ENCODE measurements at places on chromosomes 7 and 10. TPM values are rescaled to one million over a fixed set of nuclear protein-coding genes. Genes with fewer than 3 reads are reported as not detected.

DNA sequence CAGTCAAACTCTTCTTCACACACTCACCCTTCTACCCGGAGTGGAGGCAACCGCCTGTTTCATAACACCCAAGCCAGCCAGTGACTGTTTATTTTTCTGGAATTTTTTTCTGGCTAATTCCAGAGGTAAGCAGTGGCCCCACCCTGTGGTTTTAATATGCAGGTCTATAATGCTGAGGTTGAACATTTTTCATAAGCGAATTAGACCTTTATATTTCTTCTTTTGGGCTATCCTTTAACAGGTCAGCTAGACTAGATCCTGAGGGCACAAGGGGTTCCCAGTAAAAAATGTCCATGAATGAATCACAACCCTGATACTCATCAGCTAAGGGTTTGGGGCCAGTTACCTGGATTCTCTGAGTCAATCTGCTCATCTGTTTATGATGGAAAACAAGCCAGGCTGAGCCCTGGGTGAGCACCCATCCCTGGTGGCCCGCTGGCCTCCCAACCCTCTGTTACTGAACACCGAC is 76.2 kb downstream of the GRB10 start:
- DNase-seq: no peak

TMEM196 gene
- not detected for polyA plus RNA-seq

DNA sequence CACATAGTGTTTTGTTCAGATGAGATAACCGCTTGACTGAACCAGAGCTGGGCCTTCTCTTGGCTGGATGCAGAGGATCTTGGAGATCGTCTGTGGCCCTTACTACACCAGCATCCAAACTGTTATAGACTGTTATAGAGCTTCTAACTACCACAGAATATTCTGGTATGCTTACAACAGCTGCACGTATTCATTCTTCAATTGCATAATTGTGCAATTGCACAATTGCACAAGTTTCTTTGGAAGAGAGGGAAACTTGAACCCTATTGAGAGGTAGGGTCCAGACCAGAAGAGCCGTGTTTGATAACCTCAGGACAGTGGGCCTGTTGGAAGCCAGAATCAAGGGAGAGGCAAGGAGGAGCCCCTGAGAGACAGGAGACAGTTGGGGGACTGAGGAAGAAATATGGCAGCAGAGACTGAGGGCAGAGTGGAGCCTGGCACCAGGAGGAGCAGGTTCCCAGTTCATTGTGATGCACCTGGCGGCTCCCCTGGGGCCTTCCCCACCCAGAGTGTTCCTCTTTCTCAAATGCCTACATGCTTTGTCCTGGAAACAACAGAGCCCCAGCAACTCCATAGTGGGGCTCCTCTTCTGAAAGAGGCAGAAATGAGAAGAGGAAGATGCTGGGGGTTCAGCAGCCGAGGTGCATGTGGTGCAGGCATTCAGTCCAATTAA is 64.1 kb downstream of the PTPRZ1 start:
- DNase-seq: no peak

GRCh38 chr10:5259952-5260578 is 63.4 kb downstream of the AKR1C4 start:
- DNase-seq: no peak

ACBD7 gene
- polyA plus RNA-seq: 5.5 TPM

POT1 gene
- polyA plus RNA-seq: 51.2 TPM

GRCh38 chr10:75034131-75034512 is 77.3 kb upstream of the SAMD8 start:
- DNase-seq: no peak

ADRB1 gene
- polyA plus RNA-seq: 0.06 TPM

- no peak for DNase-seq
Observed at GRCh38 chr10:113732160-113732881, 19.2 kb upstream of the PLEKHS1 start.

DNA sequence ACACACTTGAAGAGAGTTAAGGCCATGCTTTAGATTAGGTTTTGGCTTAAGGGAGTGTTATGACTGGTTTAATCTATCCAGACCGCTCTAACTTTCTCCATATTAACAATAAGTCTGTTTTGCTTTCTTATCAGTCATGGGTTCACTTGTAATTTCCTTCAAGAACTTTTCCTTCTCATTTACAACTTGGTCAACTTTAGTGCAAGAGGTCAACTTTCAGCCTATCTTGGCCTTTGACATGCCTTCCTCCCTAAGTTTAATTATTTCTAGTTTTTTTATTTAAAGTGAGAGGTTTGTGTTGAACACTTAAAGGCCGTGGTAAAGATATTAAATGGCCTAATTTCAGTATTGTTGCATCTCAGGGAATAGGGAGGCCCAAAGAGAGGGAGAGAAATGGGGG is 75.6 kb downstream of the MKLN1 start:
- DNase-seq: no peak

PYROXD2 gene
- 14.9 TPM for polyA plus RNA-seq

DNA sequence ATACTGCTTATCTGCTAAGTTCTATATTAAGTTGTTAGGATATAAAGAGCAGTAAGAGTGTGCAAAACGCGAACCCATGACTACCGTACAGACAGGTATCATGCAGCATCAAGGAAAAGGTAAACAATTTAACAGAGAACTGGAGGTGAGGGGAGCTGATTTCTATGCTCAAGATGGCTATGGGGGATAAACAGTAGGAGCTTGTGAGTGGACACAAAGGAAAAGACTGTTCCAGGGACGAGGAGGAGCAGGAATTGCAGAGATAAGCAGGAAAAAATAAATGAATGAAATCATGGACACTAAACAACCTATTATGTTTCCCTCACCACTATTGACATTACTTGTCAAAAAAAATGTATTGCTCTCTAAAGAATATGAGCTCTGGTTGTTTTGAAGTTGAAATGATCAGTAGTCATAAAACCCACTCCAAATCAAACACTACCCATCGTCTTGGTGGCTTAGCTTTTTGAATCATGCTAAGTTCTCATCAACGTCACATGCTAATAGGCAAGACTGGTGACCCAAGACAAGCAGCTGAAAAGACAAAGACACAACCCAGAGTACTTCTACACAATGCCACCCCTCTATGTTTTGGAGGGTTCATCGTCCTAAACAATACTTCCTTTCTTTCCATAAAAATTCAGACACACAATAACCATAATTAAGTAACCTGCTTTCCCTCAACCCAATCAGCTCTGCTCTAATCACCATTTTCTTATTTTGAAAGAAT is 102.7 kb downstream of the NRP1 start:
- no peak for DNase-seq

FAM204A gene
- 87.0 TPM for polyA plus RNA-seq

GRCh38 chr10:43953672-43954071 is 305.0 kb upstream of the ZNF32 start:
- no peak for DNase-seq

GRCh38 chr10:63527401-63527800 is 6.2 kb downstream of the REEP3 start:
- DNase-seq: no peak

DNA sequence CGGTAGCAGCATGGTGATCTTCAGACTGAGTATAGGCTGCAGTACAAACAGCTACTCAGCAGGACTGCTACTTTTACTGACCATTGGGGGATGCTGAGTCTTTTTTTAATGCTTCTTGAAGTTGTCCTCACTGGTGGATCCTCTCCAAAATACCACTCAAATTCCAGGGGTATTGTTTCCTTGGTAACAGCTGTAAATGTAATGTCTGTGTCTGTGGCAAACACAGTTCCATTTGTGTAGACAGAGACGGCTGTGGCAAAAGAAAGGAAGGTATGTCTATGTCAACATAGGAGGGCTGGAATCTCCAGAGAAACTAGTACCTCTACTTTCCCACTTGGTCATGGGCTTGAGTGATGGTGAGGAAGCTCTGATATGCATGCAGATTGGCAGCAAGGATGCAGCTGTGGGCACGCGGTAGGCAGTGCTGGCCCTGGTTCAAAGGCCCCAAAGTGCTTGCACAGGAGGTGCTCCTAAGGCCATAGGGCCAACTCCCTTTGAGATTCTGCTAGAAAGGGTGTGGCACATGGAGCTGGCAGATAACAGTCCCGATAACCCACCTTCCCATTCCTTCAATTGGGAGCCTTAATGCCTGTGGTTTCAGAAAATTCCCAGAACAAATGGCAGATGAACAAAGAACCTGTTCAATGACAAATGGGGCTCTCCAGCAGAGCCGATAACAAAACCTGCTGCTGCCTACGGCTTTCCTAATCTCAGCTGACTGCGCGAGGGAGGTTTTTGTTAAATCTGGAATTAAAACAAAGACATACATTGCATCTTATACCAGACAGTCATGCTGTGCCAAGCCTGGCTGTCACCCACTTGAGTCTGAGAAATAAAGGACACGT is 43.0 kb downstream of the PKD1L1 start:
- DNase-seq: no peak

DNA sequence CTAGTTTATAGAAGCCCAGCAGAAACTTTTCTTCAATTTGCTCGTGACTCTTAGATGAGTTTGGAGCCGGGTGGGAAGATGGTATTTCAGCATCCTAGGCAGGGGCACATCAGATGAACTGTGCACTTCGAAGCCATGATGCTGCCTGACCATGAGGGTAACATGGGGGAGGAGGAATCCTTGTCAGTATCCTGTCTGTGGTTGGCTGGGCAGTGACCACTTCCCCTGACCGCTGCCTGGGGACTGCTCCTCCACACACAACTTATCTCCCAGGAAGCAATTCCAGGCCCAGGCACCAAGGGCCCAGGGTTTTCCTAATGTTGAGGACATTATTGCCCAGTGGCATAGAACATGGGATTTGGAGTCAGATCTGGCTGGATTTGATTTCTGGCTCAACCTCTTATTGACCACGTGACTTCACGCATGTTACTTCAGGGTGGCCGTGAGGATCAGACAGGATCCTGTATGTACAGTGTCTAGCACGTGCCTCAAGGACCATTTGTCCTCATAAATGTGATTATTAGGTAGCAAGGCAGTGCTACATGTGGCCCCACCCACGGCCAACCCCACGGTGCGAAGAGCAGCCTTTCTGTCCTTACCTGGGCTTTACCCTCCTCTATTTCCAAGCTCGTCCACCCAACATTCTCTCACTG is 65.2 kb downstream of the PTPRE start:
- DNase-seq: no peak

NAT16 gene
- not detected for polyA plus RNA-seq

ACSM6 gene
- 0.27 TPM for polyA plus RNA-seq

- DNase-seq: no peak
Observed at GRCh38 chr7:118350260-118350659, 125.8 kb downstream of the ANKRD7 start.

- DNase-seq: no peak
Observed at GRCh38 chr7:95493247-95493646, 7.5 kb downstream of the ASB4 start.

DNA sequence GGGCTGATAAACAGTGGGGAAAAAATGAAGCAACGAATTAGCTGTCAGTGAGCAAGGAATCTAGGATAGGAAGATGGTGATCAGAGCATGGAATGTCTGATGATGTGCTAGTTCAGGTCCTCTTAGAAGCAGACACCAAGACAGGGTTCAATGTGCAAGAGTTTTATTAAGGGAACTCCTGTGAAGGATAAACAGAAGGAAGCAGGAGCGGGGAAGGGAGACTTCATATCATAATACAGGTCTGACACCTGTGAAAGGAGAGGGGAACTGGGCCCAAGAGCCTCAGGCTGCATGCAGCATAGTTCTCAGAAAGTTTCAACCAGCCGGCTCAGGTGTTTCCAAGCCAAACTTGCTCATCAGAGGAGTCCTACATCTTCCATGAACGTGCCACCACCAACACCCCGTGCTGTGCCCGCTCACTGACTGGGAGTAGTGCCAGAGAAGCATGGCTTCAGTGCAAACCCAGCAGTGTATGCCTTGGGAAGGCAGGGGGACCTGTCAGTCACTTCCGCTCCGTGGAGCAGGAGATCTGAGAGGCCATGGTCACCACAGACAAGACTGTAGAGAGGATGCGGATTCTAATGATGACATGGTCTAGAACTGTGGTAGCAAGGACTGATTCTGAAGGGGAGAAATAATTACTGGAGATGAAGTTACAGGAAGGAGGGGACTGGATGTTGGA is 45.8 kb downstream of the ZNF800 start:
- no peak for DNase-seq

DNA sequence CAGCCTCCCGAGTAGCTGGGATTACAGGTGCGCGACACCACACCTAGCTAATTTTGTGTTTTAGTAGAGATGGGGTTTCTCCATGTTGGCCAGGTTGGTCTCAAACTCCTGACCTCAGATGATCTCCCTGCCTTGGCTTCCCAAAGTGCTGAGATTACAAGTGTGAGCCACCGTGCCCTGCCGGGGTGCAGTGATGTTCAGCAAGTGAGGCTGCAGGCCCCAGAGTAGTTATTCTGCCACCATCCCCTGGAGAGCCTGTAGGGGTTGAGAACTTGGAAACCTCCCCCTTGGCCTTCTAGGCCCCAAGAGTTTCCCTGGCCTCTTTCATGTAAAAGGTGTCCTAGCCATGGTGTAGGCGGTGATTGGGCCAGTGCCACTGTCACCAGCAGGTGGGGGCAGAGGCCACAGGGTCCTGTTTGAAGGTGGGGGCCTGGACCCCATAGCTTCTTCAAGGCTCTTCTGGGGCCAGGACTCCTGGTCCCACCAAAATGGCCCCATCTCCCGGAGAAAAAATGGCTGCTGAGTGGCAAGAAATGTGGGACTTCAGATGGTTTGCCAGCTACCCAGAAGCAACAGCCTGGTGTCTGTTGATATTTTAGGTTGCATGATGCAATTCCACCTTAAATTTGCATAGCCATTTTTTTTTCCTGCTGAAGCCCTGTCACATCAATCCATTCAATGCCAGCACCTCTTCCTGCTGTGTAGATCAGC is 25.5 kb upstream of the INMT start:
- no peak for DNase-seq

CFAP70 gene
- polyA plus RNA-seq: 12.0 TPM

SH2D4B gene
- 0.13 TPM for polyA plus RNA-seq

DNA sequence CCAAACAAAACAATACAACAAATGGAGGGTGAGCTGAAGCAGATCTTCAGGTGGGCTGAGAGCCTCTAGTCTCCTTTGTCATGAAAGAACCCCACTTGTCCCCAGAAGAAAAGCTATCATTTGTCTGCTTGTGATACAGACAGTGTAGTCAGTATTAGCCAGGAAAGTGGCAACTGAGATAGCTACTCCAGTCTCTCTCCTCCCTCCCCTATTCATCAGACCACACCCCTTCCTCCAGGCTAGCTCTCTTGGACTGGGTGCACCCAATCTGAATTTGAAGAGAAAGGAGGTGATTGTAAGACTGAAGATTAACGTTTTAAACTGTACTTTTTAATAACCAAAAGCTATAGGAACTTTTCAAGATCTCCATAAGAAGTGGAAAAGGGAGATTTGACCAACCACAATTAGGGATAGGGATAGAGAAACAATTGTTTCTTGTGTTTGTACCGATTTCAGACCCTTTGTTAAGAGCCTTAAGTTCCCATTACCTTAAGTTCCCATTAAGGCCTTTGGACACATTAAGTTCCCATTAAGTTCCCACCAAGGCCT is 14.1 kb downstream of the BMPR1A start:
- DNase-seq: no peak

DNA sequence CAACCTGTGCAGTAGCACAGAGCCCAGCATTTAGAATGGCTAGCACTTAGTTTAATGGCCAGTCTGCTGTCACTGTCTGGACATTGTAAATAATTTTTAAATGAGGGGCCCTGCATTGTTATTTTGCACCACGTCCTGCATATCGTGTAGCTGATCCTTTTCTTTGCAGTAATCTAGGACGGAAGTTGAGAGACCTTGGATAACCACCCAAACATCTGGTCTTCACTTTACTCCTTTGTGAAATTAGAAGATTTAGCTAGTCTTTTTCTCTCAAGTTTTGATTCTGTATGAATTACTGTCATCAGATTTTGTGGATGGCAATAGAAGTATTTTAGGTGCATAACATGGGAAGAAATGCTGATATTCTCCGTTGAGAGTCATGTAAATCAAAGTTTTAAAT is 1.9 kb downstream of the MIOS start:
- DNase-seq: no peak

- DNase-seq: no peak
Observed at GRCh38 chr10:119084896-119085295, 4.3 kb upstream of the EIF3A start.
